ENCODE measurements at places on chromosomes 1 and 21.

DNA sequence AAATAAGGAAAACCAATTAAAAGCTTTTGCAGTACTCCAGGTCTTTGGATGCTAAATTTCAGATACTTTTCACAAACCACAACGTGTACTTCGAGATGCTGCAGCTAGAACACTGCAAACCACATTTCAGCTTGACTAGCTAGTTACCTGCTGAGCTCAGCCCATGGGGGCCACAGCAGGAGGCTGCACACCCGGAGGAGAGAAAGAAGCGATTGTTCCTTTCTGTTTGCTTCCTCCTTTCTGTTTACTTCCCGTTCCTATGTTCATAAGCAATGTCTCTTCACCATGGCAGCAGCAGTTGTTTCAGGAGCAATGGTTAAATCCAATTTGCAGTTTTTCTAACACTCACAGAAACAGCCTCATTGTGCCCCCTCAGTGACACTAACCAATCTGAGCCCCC, 225.6 kb upstream of the FGGY start:
- no peak for DNase-seq

DNA sequence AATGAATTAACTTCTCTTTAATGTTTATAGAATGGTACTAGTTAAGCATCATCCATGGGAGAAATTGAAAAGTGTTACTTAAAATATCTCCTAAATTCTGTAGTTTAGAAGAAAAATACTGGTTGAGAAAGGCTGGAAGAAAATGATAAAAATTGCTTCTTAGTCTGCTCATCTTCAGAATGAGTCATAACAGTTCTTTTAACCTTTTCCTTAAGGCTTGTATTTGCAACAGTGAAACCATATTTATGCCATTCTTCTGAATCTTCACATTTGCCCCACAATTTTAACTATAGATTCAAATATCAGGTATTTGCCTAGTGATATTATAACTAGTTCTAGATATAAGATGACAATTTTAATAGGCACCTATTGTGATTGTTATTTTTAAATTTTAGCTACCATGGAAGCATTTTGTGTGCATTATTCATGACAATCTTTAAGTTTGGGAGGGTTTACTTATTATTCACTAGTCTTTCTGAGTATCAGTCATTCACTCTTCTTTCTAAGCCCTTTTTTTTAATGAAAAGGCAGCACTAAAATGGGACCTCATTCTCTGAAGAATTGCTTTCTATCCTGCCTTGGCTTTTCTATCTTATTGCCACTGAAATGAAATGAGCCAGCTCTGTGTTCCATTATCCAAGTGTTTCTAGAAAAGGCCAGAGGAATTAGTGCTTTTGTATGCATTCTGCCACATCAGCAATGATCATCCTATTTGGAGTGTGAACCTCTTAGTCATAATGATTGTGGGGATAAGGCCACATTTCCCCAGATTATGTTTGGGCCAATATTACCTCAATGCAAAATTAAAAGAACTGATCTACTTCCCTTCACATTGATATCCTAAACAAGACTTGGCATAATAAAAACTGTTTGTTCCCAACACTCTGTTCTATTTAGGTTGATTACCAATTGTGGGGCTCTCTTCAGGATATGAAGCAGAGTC, 58.4 kb downstream of the SAMSN1 start:
- no peak for DNase-seq

DNA sequence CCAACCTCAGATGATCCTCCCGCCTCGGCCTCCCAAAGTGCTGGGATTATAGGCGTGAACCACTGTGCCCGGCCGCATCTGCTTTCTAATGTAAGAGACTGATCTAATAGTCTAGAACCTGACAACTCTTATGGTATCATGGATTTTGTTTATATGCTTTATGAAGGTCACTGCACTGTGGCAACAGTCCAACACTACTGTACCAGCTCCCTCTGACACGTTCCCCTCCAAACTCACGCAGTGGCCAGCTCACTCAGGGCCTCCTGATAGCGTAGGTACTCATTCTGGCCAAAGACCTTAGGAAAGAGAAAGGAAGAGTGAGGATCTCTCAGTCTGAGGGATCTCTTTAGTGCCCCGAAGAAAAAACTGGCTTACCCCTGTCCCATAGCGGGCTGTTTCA, 6.0 kb upstream of the CFAP141 start:
- DNase-seq, result no peak

- no peak for DNase-seq
These were observed 42.9 kb upstream of the LRRN2 start for GRCh38 chr1:204728456-204728855.

GRCh38 chr1:76433526-76433925, 359.0 kb downstream of the ST6GALNAC3 start:
- DNase-seq, result peak; percentile 58

- peak; percentile 90 for DNase-seq
These were observed 256.8 kb downstream of the TOMM20 start for GRCh38 chr1:234871710-234872271.

- peak; percentile 27 for DNase-seq
These were observed 103.8 kb downstream of the BRINP3 start for GRCh38 chr1:190373705-190374336.

- DNase-seq, result peak; percentile 24
These were observed 897 bp downstream of the ZYG11B start for GRCh38 chr1:52727114-52727586.

DNA sequence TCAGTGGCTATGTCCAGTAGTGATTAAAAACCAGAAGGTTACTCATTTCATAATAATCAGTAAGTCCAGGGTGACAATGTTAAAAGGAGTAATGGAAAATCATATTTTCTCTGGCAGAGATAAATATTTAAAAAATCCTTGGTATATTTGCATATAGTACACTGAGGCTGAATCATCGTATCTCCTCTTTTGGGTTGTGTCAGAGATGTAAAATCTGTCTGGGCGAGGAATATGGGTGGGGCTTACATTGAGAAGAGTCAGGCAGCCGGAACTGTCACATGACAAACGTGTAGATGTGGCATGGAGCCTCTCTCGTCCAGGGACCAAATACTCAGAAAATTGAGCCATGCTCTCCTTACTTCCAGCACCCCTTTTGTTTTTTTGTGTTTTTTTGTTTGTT, 120.9 kb downstream of the FMN2 start:
- DNase-seq, result peak; percentile 42

GRCh38 chr1:194069168-194069830, 882.9 kb upstream of the B3GALT2 start:
- no peak for DNase-seq

DNA sequence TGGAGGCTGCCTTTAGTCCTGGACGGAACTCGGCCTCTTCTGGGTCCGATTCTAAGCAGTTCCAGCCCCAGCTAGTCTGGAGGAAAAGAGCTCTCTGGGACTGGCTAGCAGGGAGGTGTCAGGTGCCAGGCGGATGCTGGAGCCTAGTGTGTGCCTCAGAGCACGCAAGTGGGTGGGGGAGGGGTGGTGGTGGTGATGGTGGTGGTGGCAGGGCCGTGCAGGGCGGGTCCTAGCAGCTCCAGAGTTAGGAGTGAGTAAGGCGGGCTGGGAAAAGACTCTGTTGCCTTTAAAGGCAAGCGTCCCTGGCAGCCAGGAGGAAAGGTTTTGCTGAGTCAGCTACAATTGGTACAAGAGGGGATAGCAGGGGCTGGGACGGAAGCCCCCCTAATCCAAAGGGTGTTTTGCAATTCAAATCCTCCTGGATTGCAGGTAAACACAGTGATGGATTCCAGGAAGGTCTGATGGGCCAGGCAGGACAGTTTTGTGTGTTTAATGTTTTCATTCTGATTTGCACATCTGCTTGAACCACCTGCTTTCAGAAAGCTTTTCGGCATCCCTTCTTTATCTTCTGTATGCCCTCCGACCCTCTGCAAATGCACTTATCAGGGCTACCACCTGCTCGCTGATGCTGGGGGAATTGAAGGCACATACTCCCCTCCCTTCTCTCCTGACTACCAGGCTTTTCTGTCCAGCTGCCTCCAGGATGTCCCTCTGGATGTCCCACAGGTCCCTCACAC, 4.1 kb upstream of the SLC2A1 start:
- peak; percentile 88 for DNase-seq

DNA sequence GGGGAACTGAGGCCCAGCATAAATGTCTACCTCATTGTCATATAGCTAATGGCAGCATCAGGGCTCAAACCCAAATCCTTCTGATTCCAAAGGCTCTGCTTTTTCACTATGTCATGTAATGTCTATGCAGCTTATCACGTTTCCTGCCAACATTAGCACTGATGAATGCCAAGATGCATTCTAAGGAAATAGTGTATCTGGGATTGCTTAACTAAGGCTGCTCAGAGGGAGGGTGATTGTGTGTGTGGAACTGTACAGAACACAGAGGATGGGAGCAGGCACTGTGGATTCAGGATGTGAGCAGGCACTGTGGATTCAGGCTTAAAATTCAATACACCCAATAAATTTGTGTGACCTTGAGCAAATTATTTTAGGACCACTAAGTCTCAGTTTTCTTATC, 456.4 kb upstream of the DEPDC1 start:
- no peak for DNase-seq

DNA sequence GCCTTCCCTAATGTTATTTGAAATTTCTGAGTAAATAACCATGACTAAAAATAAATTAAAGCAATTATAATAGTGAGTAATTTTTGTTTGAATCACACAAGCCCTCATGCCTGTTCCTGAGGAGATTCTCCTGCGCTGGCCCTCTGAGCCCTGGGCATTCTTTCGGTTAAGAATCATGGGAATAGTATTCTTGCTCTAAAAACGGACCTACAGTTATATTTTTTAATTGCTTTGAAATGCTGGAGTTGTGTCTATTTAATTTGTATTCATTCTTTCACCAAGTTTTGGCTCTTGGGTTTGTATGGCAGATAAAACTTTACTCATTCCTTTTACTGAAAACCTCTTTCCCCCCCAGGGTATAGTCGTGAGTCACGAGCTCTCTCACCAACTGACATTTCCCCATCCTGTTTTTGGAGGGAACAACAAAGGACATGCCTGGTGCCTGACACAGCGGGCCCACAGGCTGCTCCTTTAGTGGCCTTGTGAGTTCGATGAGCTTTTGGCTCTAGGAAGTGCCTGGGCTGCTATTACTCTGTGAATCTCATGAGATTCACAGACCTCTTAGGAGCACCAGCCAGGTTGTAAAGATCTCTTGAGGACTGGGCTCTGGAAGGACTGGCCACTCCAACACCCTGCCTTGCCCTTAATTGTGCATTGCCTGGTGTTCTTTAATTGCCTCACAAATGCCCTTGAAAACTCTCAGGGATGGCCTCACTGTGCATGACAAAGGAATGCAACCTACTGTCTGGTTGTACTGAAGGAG, 58.6 kb downstream of the DDR2 start:
- DNase-seq, result peak; percentile 99

GRCh38 chr1:117615474-117615873, 9.6 kb downstream of the TENT5C start:
- no peak for DNase-seq

GRCh38 chr1:153880024-153880423, 42.7 kb downstream of the GATAD2B start:
- no peak for DNase-seq

GRCh38 chr1:224690576-224690975, 74.5 kb downstream of the CNIH3 start:
- no peak for DNase-seq
